ENCODE measurements at places on chromosomes 7 and 10.
A peak's percentile ranks its signal among the peaks of the same experiment; 100 is the strongest.

DNA sequence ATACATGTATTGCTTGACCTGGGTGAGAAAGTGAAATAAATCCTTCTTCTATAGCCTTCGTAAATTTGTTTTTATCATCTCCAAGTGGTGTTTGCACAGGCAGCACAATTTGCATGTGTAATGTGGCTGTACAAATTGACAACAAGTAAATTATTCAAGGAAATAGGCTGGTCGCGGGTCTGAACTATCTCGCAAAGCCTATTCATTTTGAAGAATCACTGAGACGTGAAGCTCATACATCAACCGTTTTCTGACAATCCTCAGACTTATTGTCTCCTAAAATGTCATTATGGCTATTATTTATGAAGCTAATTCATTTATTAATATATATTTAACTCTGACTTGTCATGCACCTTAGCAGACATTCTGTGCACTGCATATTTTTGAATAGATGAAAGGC is 16.2 kb upstream of the FAM204A start:
- DNase-seq = no peak

DNA sequence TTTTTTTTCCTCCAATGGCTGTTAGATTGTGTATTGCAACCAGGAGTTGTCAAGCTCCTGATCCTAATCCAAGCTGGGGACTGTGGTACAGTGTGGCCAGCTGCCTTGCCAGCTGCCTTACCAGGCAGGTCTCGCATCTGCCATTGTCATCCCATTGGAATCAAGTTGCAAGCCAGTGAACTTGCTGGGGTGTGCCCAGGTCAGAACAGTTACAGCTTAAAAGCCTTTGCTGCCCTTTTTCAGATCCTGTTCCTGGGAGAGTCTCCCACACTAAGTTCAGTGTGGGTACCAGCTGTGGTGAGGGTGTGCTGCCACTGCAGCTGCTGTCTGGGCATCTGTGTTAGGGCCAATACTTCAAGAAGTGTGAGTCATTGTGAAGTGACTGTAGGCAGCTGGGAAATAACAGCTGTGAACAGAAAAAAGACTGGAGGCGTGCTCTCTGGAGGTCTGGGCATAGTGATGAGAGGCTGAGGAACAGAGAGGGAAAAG is 72.8 kb downstream of the CCNY start:
- DNase-seq = peak; percentile 72

DNA sequence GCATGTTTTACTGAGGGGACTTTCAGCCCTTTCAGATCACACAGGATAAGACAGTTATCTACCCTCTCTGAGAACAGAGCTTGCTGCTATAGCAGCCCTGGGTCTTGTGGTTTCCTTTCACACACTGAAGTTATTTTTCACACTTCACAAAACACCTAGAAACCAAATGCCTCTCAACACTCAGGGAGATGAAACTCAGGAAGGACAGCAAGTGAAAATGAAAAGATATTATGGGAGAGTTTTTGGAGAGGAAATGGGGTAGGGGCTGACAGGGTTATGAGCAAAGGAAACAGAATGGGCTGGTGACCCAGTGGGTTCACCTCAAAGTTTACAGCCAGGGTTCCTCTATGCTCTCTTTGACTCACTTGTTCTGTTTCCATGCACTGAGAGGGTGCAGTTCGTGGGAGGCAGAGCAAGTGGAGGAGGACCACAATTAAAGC is 17.0 kb upstream of the GIMAP2 start:
- DNase-seq = no peak

DNA sequence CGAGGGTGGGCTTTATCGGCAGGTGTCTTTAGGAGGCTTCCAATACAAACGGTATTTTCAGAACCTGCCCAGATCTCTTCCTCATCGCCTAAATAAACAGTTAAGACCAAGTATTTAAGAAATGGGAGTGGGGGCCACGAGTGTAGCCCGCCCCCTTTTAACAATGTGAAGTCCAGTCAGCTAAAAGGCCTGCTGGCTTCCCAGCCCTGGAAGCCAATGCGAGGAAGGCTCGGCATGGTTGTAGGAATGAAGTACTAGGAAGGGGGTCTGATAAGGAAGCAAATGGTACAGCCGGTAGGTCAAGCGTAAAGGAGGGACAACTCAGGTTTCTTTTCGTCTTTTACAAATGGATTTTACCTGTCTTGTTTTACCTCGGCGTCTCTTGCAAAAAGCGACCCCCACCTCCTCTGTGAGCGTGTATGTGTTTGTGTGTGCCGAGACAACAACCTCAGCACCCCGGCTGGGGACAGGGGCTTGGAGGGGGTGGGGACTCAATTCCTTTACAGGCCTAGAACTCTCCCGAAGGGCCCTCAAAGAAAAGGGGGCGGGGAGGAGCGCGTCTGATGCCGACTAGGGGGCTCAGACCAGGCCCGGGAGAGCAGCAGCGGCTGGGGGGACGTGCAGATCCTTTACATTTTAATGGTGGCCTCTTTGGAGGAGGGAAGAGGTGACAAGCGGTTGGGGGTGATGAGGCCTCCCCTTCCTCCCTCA is 147.6 kb downstream of the GPR85 start:
- peak; percentile 46 for DNase-seq

DNA sequence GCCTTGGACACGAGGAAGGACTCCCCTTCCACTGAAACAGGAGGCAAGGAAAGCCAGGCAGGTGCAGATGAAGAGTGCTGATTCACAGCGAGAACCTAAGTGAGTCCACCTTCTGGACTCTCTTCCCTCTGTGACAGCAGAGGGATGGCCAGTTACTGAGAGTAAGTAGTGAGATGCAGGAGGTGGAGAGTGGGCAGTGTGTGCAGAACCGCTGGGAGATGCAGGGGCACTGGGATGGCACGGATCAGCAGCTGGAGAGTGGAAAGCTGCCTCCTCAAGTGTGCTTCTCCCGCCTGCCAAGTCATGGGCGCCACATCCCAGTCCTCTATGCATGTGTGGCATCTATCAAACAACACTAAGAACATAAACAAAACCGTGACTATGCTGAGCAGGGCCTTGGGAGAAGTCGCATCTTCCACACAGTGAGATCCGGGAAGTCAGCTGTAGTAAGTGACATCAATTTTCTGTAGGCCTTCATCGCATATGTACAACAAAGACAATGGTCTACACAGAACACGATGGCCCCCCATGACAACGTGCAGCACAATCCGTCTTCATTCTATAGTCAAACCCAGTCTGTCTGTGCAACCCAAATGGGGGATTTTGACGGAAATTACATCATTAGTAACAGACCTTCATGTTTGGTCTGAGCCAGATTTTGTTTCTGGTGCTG is 217.4 kb upstream of the KLF14 start:
- no peak for DNase-seq

DNA sequence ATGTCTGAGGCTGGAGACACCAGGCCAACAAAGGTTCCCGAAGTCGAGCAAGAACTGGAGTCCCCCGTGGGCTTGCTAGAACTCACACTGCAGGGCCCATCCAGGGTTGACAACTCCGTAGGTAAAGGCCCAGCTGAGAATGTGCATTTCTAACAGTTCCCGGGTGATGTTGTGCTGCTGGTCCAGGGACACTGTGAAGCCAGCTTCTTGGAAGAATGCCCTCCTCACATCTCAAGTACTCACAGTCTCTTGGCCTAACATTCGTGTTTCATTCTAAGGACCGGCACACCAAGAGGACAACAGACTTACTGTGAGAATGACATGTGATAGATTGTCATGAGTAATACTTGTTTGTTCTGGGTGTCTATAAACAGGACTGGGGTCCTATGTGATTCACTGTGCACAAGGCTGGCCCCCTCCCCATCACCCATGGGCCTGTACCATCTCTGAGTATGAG is 682.3 kb upstream of the IGFBP3 start:
- DNase-seq = no peak

DNA sequence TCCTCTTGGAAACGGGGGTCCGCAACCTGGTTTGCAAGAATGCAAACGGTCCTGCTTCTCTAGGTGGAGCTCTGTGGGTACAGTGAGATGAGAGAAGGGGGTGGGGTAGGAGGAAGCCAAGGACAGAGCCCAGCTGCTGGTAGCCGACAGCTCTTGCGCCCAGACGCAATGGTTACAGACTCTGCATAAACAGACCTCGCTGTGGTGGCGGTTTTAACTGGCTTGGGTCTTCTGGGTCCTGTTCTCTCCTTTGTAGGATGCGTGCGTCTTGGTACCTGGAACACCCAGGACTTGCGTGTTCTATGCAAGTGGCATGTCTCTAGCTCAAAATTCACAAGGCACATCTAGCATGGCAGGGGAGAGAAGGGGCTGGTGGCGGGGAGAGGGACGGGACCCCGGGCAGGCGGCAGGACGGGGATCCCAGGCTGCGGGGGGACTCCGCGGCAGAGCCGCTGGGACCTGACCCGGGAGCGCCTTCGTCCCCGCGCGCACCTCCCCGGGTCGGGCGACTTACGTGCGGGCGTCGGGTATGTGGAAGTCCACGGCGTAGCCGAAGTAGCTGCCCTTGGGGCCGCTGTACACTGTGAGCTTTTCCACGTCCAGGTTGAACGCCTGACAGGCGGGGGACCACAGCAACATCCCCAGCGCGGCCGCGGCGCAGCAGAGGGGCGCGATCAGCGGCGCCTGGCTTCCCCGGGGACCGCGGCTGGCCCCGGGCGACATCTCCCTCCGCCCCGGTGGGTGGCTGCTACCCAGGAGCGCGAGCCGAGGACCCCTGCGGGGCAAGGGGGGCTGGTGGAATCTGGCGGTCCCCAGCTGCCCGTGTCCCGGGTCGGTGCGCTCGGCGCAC is 448 bp downstream of the ITGA8 start:
- peak; percentile 31 for DNase-seq

DNA sequence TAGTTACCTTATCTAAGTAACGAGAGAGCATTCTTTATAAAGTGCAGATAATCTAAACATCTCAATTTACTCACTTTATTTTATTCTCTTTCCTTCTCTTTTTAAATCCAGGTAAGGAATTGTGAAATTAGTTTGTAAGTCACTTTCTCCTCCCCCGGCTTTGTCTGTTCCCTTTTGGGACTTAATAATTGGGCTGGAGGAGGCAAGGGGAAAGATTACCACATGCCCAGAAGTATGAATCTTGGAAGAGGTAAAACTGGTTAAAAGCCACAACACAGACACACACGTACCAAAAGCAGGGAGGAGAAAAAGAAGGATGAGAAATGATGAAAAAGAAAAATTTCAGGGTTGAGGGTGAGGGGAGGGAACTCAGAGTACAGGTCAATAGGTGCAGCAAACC is 63.3 kb upstream of the LRRC17 start:
- DNase-seq = no peak

- DNase-seq = peak; percentile 82
These were observed 18.3 kb downstream of the LIPM start for GRCh38 chr10:88820748-88821401.

DNA sequence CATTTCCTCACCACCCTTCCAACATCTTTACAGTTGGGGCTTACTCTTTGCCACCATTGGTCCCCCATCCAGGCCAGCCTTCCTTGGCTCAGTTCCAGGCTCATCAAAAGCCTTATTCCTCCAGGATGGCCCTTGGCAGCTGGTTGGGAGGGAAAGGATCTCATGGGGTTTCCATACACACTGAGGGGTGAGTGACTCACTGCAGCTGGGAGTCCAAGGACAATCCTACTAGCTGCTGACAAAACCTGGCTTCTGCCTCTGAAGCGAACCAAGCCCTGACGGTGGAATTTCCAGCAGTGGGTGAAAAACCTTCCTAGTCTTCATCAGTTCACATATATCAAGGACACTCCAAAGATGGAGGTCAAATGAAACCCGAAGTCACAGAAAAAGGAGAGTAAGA is 22.9 kb downstream of the CRHR2 start:
- peak; percentile 33 for DNase-seq

GRCh38 chr7:67854221-67855178 is 857.9 kb downstream of the TYW1 start:
- peak; percentile 47 for DNase-seq

- DNase-seq = no peak
These were observed 332.5 kb upstream of the ETV1 start for GRCh38 chr7:14321947-14322346.

DNA sequence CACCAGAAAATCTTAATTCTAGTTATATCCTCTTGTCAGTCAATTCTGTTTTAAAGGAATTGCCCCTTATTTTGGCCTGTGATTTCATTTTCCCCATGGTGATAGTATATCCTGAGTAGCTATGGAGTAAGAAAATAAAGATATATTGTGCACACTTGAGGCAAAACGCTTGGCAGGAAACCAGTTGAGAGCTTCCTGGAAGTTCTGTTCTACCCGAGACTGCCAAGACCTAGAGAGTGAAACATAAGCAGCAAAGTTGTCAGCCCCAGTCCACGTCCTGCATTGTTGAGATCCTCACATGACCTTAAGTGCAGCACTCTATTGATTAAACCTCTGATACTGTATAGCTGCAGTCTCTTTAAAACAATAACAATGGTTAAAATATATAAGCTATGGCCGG is 235.2 kb downstream of the CDC14C start:
- DNase-seq = no peak

DNA sequence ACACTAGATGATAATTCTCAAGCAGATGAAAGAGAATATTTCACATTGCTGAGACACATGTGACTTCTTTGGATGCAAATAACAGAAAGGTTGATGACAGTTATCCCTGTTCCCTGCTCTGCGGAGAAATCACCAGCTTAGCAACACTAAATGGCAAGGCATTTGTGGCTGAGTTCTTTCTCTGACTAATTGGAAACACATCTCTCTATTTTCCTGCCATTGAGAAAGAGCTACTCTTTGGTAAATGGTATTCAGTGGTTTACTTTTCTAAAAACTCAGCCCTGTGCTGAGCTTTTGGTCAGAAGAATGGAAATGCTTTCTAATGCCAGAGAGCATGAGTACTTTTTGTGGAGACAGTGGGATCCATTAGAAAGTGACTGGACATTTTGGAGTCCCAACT is 771.4 kb downstream of the LRMDA start:
- peak; percentile 94 for DNase-seq

DNA sequence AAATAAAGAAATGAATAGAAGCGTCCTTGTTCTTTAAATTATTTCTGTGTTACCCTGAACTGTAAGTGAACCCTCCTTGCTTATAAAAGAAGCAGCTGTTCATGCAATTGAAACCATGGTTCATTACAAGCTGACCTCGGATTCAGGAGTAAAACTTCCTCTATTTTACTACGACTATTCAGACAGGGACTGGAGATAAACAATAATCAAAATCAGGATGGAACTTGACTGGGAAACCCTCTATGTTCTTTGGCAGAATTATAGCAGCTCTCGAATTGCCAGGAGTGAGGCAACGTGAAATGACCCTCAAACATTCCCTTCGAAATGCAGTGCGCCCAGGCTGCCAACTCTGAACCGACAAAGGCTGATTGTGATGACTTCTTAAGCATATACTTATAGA is 172.1 kb downstream of the CYP26A1 start:
- DNase-seq = no peak

DNA sequence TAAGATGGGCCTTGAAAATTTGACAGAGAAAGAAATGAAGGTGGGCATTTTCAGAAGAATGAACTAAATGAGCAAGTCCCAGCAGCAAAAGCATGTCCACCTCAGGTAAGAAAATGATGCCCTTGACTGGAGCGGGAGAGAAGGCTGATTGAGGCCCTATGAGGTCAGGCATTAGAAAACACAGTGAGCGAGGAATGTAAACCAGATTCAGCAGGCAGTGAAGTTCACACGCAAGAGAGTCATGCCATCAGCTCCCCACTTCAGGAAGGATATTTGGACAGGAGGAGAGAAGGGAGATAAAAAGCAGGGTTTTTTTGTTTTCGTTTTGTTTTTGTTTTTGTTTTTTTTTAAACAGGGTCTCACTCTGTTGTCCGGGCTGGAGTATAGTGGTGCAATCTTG is 166.4 kb downstream of the PPP1R17 start:
- DNase-seq = no peak

- DNase-seq = no peak
These were observed 45.6 kb downstream of the PWWP2B start for GRCh38 chr10:132442636-132443035.
